Suppressor macrophage treated with lipopolysaccharide for 4 hours (primary cell): ENCODE measurements at places on chromosomes 2 and 18.

- peak; percentile 16 for DNase-seq
Observed at GRCh38 chr18:21448299-21448698, 152.2 kb downstream of the ESCO1 start.

DNA sequence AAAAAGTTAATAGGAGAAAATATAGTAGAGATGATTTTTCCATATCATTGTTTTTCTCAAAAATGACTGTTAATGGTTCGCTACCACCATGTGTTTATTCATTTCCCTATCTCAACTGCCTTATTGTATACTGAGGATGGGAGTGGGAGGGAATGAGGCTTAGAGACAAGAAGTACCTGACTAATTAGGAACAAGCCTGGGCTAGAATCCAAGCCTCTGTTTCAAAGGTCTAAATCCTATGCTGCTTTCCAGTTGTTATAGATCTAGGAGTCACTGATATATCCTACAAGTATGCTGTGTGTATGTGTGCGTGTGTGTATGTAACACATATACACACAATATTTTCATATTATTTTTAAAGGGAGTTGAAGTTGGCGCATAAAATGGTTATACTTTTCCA lies 465.9 kb downstream of the EPHA4 start:
- no peak for DNase-seq

DNA sequence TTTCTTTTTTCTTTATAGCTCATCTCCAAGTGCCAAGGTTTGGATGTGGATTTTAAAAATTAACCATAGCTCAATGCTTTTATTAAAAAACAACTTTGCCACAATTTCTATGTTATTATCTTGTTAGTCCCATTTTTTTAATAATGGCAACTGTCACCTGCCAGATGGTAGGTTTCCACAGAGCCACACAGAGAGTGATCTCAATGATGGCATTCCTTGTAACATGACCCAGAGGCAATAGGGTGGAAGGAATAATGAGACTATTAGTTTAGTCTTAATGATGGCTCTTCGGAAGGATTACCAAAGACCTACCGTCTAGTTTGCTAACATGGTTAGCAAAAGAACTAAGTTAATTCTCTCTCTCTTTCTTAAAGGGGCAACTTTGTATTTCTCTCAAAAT lies 64.0 kb downstream of the REL start:
- no peak for DNase-seq

DNA sequence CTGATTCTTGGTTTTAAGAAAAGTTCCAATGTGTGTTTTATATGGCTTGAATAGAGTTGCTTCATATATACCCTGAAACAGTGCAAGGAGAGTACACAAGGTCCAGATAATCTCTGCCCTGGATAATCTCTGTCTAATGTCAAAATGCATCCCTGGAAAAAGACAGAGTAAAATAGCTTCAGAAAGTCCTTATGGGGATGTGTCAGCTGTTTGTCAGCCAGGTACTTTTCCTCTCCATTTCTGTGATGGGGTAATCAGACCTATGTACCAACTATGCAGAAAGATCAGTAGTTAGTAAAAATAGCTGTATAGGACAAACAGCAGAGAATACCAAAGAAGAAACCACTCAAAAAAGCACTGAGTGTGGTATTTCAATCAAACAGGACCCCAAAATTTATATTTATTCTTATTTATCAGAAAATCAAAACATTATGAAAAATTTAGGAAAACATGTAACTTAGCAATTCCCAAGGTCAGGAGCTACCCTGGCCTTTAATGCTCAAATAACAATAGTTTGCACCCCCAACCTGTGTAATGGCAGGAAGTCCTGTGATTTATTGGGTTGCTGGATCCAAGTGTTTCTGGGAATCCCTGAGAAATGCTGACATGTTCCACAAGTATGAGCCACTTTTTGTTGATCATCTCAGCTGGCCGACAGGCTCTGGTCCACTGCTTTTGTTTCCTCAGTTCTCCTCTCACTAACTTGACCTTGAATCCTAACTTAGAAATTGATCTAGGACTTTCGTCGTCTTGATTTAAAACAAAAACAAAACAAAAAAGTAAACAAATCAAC lies 69.6 kb downstream of the MDH1 start:
- no peak for DNase-seq

GRCh38 chr2:240500561-240501423 lies 57.0 kb downstream of the ANKMY1 start:
- DNase-seq = no peak

DNA sequence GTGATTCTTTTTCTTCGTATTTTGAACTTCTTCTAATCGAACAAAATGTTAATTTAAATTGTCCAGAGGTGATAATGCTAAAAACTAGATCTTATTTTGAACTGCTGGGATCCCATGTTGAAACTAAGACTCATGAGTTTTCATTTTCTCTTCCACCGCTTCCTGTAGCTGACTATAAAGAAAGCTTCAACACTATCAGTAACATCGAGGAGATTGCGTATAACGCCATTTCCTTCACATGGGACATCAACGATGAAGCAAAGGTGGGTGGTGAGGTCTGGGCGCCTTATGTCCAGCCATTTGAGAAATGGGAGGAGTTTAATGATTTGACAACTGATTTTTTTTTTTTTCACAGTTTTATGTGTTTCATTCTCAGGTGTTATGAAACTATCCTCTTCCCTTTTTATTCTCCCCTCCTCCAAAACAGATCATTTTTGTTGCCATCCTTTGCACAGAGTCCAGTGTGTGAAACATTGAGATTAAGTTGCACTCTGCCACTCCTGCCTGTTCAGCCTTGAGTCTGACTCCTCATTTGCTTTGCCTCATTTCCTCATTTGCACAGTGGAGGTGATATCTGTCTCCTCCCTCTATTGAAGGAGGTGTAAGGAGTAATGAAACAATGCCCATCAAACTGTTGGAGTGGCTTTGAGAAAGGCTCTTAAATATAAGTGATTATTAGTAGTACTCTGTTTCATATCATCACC lies 13.8 kb downstream of the GRHL1 start:
- no peak for DNase-seq

- peak; percentile 8 for DNase-seq
Observed at GRCh38 chr18:62938006-62938405, 222.7 kb downstream of the PHLPP1 start.

GRCh38 chr2:149204686-149205085 lies 125.7 kb upstream of the LYPD6 start:
- DNase-seq = no peak

GRCh38 chr2:172985139-172985892 lies 90.3 kb upstream of the MAP3K20 start:
- peak; percentile 44 for DNase-seq

- DNase-seq = peak; percentile 92
Observed at GRCh38 chr2:156437272-156437930, 1.2 kb downstream of the GPD2 start.

- no peak for DNase-seq
Observed at GRCh38 chr2:85811180-85812093, 57.6 kb downstream of the ATOH8 start.

DNA sequence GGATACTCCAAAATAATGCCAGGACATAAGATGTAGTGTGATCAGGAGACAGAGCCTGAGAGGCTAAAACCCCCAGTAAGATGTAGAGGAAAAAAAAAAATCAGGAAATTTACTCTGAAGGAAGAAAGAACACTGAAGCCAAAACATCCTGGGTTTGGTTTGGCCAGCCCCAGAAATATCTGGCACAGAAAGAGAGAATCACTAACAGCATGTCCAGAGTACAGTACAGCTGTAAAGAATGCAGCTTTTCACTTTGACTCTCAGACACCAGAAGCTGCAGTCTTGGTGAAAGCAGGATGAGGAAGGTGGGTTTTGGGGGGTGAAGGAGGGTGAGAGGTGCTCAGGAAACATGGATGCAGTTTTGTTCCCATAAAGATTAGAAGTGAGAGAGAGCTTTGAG lies 1577.7 kb upstream of the ACVR2A start:
- DNase-seq = no peak

DNA sequence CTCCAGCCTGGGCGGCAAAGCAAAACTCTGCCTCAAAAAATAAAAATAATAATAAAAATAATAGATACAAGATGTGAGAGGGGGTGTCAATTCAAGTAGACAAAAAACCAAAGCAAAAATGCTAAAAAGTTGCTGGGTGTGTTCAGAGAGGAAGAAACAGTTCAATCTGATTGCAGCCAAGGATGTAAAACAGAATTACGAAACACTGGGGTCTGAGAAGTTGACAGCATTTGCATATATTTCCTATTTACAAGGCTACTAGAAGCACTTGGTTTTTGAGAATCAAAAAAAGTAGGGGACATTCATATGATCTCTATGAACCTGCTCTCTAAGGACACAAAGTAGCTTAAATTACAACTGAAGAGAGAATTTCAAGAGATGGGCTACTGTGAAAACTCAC lies 7.6 kb downstream of the TRIP12 start:
- DNase-seq = peak; percentile 52

DNA sequence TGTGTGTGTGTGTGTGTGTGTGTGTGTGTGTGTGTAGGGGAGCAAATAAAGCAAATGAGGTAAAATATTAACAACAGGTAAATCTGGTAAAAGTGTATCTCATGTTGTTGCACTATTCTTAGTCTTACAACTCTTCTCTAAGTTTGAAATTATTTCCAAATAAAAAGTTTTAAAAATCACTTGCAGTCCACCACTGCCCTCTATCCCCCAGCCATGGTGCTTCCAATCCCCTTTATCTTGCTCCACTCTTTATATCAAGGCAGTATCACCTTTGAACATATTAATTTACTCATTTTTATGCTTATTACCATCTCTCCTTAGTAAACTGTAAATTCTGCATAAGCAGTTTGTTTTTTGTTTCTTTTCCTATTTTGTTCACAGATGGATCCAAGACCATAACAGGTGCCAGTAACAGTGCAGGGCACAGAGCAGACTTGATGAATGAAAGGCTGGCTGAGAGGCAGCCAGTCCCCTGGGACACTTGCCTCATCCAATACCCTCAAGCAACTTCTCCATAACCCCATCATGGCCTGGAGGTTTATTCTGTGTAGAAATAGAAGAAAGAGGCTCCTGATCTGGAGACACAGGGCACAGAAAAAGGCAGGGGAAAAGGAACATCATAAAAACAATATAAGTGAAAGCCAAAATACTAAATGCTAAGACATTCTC lies 67.6 kb downstream of the LDAH start:
- no peak for DNase-seq

DNA sequence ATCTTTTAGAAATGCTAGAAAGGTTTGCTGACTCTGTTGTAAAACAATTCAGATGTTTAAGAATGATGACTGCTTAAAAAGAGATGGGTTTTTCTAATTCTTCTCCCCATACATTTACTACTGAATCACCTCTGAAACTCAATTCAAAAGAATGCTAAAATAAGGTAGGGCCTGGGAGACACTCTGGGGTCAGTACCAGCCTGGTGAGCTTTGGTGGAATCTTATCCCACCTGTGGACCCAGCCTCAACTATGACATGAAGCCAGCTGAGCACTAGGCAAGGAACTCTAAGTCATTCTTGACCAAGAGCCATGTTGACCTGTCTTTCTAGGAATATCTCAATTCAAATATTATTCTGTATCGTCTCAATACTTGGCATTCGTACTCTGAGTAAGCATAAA lies 44.3 kb downstream of the IWS1 start:
- DNase-seq = no peak

DNA sequence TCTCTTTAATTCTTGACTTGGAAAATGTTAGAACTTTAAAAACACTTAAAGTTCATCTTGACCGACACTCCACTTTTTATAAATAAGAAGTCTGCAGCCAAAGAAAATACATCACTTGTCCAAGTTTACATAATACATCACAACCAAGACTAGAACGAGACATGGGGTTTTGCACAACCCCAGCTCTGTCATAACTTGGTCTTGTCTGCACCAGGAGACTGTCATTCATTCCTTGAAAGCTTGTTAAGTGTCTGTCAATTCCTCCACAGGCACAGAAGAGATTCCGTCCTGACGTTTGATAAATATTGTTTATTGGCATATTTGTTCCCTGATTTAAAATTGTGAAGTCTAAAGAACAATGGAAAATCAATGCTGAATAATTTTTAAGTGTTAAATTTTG lies 139.5 kb upstream of the SETBP1 start:
- no peak for DNase-seq

- DNase-seq = no peak
Observed at GRCh38 chr2:61639721-61640120, 101.6 kb upstream of the XPO1 start.

DNA sequence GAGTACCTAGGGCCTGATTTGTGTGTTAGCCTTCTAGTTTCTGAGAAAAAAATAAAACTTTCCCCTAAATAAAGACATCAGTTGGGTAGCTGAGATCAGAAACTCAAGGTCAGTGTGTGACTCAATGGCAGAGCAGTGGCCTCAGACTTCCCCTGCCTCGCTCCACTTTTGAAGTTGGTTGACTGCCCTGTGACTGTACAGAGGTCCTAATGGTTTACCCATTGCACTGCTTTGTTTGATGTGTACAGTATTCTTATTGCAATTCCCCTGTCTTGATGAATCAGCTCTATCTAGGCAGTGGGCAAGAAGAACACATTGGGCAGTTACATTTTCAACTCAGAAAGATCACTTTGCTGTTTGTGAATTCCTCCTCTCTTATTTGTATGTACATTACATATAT lies 315.7 kb downstream of the KCNS3 start:
- no peak for DNase-seq

DNA sequence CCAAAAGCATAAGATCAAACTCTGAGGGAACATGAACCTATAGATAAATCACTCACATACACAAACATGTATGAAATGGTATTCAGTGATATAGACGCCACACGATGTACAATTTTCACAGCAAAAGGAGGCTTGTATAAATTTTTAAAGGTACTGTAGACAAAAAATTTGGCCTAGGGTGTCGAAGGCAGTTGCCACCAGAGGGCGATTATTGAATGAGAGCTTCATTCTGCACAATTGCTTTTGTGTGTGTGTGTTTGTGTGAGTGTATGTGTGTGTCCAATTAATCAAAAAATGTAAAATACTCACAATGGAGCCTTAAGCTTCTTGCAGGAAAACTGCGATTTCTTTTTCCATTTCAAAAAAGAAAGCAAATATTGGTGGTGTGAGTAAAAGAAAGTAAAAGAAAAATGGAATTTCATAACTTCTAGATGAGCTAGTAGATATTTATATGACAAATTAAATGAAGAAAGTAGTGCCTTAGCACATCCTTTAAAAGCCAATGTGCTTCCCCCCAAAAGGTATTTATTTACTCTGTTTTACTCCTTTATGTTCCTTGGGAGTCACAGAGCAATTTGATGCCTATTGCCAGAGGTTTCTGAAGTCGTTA lies 800.1 kb downstream of the SATB2 start:
- peak; percentile 3 for DNase-seq

DNA sequence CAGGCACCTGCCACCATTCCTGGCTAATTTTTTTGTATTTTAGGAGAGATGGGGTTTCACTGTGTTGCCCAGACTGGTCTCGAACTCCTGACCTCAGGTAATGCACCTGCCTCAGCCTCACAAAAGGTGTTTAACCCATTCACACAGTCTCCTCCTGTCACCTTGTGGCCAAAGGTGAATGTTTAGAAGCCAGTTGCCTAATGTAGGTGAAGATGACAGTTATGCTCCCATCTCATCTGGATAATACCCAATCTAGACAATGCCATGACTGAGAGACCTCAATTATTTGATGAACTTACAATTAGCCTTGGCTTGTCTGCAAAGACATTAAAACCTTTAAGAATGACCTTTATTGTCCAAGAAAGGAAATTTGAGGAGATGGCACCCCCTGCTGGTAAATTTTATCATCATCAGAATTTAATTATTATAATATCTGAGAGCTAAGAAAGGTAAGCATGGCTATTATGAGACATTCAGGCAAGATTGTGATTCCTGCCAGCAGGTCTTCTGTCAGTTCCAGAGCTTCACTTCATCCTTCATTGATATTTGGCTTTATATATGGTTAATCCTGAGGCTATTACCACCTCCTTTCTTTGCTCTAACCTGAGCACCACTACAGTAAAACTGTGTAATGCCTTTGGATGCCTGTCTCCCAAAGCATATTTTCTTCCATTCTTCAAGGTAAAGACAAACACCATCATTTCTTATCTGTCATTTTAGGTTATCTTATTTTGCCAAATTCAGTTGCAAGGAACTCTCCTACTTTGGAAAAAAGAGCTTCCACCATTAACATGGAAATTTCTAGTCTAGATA lies 117.6 kb downstream of the FAM124B start:
- DNase-seq = peak; percentile 68
